ENCODE measurements at places on chromosomes 7 and 10.

DNA sequence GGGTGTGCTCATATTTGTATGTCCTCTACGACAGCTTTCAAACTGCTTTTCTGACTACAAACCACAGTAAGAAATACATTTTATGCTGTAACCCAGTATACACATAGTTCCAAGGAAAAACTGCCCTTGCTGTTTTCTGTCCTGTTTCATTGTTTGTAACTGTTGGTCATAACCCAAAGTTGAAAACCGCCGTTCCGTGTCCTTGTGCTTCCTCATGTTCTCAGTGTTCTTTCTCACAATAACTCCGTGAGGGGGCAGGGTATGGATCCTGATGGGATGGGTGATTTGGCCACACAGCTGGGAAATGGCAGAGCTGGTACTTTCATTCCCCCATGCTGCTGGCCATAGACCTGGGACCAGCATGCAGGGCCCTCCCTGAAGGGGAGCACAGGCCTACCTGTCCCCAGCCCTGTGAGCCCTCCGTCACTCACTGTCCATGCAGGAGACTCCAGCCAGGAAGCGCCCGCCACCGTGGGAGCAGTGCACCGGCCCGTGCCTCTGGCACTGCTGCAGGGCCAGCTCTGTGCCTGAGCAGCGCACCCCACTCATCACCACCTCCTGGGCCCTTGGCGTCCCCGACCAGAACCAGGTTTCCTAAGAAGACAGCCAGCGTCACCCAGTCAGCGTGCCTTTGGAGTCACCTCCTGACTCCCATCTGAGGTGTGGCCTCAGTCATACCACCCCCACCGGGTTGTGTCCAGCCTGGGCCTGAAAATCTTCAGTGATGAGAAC lies 12.7 kb downstream of the LOXL4 start:
- DNase-seq, result no peak

DNA sequence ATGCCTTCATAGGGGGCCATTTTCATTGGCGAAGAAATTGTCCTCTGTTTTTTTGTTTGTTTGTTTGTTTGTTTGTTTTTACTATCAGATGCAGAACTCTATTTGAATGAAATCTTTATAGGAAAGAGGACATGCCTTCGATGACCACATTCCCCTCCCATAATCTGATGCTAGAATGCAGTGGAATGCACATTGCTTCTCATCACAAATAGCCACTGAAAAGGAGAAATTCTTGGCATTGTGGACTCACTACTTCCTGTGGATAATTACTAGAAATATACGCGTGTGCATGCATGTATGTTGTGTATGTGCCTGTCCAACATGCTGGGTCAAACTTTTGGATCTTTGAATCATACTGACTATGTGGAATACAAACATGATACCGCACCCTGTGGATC lies 70.5 kb upstream of the SFMBT2 start:
- DNase-seq, result no peak

- DNase-seq, result no peak
Measured at GRCh38 chr7:82435769-82436168, 7.8 kb downstream of the CACNA2D1 start.

DNA sequence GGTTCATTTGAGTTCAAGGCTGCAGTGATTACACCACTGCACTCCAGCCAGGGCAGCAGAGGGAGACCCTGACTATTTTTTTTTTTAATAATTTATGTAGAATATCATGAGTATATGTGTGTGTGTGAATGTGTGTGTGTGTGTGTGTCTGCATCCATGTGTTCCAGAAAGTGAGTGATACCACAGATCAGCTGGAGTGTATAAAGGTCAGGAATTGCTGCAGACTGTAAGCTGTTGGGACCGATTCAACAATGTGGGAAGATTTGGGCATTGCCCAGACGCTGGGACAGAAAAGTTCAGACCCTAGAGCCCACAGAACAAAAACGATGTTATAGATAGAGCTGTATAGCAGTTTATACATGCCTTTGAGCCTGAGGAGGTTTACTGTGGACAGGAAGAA lies 435.6 kb downstream of the CCSER2 start:
- no peak for DNase-seq

DNA sequence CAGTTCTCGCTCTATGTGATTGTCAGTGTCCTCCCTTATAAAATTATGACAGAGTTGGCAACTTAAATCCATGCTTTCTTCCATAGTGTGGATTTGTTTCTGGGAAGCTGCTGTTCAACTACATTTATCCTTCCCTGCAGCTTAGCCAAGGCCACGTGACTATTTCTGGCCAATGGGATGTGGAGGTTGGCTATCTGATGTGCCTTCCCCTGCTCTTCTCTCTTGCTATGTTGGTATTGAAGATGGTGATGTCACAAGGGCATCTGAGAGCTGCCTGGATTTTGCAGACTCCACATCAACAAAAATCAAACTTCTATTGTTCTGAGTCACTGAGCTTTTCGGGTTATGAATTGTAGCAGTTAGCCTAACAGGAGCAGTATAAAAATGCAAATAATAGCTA lies 164.9 kb upstream of the RHOBTB1 start:
- DNase-seq, result no peak

DNA sequence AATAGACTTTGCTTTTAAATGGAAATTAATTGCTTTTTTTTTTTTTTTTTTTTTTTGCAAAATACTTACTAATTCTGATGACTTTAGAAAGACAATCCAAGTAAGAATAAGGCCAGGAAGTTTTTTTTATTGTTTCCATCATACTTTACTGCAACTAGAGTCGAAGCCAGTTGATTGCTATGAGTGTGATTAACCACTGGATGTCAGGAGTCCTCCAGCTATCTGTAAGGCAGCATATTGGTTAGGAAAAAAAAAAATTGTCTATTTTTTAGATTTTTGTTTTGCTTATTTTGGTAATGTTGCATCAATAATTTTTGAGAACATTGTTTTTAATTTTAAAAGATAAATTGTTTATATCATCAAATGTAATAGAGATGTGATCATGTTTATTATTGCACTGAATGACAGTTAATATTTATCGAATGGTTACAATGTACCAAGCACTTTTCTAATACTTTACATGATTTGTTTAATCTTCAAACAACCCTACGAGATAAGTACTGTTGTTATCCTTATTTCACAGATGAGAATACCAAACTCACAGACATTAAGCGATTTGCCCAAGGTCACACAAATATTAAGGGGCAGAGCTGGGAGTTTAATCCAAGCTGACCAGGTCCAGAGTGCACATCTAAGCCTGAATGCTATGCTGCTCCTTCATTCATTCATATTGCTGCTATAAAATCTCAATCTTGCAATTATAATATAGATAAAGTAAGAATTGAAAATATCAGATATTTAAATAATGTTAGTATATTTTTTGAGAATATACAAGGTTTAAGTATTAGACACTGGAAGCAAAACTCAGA lies 19.9 kb upstream of the LMOD2 start:
- DNase-seq, result no peak

DNA sequence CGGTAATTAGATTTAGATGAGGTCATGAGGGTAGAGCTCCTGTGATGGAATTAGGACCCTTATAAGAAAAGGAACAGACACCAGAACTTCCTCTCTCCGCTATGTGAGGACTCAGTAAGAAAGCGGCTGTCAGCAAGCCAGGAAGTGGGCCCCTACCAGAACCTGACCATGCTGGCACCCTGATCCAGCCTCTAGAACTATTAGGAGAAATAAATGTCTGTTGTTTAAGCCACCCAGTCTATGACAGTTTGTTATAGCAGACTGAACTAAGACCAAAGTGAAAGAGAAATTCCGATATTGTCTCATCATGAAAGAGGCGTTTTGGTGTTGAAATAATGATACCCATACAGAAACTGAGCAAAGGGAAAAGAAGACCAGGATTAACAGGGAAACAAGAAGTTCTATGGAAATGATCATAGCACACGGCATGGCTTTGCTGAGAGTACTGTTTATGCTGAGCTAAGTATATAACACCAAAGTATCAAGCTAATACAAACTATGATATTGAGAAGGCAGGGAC lies 9.2 kb downstream of the CLEC2L start:
- no peak for DNase-seq

DNA sequence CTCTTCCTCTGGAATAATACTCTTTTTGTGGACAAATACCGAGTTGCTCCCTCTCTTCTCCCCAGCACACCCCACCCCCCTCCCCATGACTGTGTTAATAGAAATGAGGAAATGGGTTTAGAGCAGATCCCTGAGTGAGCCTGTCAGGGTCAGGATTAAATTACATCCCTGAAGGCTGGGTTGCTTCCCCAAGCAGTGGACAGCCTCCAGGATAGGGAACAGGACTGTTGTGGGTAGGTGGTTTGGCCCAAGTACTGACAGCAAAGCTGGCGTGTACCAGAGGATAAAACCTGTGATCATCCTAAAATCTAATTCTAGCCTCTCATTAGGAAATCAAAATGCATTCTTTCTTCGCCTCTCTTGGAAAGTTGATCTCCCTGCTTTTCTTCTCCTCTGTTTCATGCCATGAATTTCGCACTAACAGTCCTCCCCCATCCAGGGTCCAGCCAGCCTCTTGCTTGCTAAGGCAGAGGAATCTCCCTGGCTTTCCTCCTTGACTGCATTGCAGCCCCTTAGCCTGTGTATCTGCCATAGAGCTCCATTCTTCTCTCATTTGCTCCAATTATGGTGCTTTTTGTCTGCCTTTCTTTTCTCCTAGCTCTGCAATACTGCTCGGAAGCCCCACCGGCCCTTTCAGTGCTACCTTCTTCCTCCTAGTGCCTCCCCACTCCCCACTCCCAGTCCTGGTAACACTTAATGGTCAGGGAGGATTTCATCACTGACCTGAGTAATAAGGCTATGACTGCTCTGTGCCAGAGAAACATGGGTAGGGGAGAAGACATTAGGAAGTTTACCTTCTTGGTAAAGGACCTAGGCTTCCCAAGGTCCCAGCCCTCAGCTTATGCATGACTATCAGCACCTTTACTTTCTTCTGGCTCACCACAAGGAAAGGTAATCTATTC lies 8.4 kb downstream of the LRRC4 start:
- DNase-seq, result no peak

DNA sequence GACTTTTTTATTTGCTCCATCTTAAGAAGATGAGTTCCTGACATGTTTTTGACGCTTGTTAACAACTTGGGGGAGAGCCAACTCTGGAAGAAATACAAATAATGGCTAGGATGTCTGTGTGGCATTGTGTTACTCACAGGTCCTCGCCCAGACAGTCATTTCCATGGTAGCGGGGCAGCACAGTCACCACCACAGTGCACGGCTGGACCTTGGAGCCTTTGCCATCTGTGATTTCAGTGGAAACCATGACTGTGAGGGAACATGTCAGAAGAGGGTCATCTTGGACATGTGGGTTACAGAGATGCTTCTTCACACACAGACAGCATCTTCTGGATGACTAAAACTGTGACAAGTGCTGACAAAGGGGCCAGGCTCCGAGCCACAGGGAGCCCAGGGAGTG lies 74.5 kb downstream of the PKD1L1 start:
- DNase-seq, result no peak

GRCh38 chr10:586151-586550 lies 103.3 kb downstream of the DIP2C start:
- DNase-seq, result no peak

DNA sequence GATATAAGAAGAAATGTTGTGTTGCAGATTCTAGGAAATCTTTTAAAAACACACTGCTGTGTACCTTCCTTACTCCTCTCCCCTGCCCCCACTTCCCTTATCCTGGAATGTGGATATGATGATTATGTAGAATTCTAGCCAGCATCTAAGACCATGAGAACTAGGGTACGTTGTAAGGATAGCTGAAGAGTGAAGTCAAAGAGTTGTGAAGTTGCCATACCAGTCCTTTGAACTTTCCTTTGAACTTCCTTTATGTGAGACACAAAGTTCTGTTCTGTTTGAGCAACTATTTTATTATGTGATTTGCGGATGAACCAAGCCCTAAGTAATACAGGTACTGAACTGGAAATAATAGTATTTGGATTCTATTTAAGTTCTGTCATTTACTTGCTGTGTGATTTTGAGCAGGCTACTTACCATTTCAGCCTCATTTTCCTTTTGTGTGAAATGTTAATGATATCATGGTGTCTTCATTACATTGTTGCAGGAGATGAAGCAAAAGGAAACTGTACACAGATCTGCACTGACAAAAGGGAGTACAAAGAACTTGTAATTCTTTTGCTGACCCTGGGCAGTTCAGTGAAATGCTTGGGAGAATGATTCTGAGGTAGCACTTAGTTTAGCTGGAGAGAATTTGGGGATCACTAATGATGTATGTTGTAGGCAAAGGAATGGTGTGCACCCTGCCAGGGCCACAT lies 31.4 kb downstream of the RPA3 start:
- DNase-seq, result no peak

DNA sequence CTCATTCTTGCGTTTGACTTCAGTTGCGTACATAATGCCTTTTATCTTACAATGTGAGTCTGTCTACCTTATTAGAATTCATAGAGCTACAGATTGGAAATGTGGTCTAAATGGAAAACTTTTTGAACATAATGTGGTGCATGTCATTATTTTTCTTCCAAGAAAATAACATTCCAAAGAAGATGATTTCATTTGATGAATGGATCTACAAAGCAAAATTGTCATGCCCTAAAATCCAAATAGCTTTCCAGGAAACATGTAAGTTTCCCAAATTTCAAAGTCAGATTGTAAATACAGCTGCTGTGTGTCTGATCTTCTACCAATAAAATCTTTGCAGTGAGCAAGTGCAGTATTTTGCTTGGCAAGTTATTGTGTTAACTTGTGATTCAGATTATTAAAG lies 101.8 kb upstream of the FZD8 start:
- no peak for DNase-seq

GRCh38 chr7:2953588-2954407 lies 89.9 kb downstream of the CARD11 start:
- no peak for DNase-seq

DNA sequence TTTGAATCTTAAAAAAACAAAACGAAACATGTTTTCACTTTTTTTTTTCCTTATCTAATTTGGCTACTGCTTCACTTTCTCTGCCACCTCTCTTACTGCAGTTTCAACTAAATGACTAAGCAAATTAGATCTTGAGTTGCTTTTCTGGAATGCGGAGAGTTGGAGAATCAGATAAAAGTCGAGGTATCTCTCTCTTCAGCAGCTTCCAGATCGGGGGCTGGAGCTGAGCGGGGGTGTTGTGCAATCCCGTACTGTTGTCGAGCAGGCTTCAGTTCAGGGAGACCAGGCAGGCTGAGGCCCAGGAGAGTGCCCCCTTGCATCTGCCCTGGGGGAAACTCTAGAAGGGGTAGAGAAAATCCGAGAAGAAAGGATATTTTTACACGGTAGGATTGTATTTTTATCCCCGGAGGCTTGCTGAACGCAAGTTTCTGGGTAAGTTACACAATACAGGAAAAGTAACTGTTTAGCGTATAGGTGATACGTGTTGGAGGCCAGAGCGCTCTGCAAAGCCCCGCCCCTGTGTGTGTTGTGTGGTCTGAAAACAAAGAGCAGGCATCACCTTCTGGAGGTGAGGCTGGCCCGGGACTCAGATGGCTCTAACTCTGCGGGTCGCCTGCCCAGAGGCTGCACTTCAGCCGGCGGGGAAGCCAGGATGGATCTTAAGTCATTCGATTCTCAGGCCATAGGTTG lies 116.6 kb downstream of the KLF6 start:
- DNase-seq, result no peak

DNA sequence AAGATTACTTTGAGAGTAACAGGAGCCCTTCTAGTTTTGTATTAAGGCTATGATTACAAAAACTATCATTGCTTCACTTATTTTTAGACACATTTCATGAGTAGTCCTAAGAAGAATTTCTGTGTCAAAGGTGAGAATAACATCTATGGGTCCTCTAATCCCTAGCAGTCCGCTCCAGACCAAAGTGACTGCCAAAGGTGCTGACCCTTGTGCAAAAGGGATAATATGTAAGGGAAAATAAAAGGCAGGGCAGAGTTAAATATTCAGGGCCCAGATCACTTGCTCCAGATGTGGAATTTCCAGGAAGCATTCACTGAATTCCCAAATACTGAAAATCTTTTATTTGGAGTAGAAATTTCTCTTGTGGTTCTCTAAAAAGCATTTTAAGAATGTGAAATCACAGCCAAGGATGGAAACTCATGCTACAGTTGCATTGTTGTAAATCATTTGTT lies 29.3 kb downstream of the RHOBTB1 start:
- DNase-seq, result no peak
